Right forelimb (tissue), 1 donor: ENCODE measurements at places on chromosomes 7 and 10.

- DNase-seq = no peak
These were observed 5.3 kb downstream of the GLRX3 start for GRCh38 chr10:130141460-130141859.

GRCh38 chr7:32890010-32890792 is 1.4 kb downstream of the KBTBD2 start:
- no peak for DNase-seq

- DNase-seq = no peak
These were observed 76.6 kb upstream of the HGF start for GRCh38 chr7:81846398-81846797.

- DNase-seq = no peak
These were observed 33.7 kb downstream of the ZMIZ1 start for GRCh38 chr10:79102498-79102874.

DNA sequence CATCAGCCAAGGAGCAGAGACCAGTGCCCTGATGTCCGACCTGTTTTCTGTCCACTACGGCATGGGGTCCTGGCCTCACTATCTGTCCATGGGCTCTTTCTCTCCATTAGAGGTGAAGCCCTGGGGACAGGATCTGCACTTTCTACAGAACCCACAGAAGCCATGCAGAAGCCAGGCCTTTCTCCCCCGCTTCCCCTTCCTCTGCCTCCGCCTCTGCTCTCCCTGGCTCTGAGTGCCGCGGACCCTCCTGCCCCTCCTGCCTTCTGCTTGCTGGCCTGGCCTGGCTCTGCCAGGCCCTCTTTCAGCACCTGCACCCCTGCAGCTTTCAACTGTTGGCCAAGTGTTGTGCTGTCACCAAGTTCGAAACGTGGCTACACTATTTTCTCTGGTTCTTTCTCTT is 439.8 kb upstream of the ZMIZ1 start:
- peak; percentile 17 for DNase-seq

- DNase-seq = no peak
These were observed 208.8 kb upstream of the DKK1 start for GRCh38 chr10:52105301-52105700.
